ENCODE measurements at places on chromosomes 6 and 20.

DNA sequence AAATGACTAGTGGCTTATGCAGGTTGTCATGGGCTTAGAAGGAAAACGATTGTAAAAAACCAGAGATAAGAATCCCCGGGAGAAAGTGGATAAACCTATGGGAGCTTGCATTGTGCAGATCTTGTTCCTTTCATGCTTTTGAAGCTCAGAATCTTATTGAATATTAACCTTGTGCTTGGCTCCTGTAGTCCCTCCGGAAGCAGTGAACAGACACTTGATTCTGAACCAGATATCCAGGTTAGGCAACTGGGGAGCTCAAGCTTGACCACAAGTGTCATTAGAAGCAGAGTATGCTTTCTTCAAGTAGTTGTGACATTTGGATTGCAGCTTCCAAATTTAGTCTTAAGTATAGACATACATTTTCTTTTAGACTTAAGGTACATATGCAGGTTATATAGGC, 212.6 kb upstream of the MOCS1 start:
- DNase-seq = no peak

GRCh38 chr6:54541541-54541940, 233.3 kb downstream of the TINAG start:
- DNase-seq = no peak

DNA sequence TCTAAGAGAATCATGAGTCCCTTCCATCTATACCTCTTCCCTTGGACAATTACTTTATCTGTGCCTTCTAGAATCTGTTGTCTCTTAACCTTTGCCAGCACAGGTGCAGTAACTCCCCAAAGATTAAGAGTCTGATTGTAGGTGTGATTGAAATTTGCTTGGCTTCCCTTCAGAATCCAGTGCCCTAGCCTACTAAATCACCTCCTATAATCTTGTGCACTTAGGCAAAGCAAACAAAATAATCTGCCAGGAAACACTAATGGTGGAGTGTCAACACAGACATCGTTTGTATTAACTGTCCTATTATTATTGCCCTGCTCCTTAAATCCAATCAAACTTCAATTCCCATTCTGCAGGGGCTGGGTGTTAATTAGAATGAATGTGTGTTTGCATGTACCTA, 28.0 kb downstream of the ID4 start:
- DNase-seq = no peak

GRCh38 chr20:49288784-49289696, 11.2 kb upstream of the ZNFX1 start:
- DNase-seq = no peak

- no peak for DNase-seq
These were observed 358.3 kb downstream of the PAX1 start for GRCh38 chr20:22063753-22064152.

DNA sequence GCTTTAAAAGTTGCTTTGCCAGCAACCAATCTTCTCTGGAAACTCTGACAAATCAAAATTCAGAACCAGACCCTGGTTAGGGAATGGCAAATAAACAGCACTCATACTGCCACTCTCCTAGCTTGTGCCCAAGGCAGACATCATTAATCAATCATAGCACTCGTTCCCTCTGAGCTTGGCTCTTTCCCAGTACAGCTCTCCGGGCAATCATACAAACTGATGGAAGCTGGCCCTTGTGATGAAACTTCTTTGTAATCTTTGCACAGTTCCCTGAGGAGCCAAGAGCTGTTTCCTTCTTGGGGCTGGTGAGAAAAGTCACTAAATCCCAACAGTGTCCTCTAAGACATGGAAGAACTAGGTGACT, 34.7 kb downstream of the KIAA1755 start:
- no peak for DNase-seq

- no peak for DNase-seq
These were observed 514.3 kb upstream of the ID4 start for GRCh38 chr6:19322691-19323485.

DNA sequence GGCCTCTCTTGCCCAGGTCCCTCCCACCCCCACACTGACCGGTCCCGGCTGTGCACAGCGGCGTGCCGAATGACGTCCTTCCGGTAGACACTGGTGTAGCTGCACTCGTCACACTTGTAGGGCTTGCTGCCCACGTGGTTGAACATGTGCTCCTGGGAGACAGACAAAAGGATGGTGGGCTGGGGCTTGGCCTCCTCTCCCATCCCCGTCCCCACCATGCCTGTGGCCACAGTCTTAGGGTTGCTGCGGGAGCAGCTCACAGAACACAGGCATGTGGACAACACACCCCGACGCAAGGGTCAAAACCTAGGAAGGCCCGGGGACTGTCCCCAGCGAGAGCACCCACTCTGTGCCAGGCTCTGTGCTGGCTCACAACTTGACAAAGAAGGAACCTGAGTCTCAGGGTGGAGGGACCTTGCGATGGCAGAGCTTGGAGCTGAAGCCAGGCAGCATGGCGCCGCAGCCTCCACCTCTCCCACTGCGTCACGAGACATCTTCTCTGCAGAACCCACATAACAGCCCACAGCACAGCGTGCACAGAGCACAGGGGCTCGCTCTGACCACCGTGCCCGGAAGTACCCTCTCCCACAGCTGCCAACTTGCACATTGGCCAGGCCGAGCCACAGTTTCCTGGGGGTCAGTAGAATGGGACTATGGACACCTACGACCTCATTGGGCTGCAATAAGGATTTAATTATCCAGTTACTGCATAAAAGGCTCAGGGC, 9.8 kb downstream of the ZNF335 start:
- DNase-seq = peak; percentile 12

GRCh38 chr6:111173341-111173740, 86.0 kb downstream of the SLC16A10 start:
- no peak for DNase-seq

- no peak for DNase-seq
These were observed 8.7 kb upstream of the RBM38 start for GRCh38 chr20:57382516-57382915.

GRCh38 chr6:53691667-53692133, 26.1 kb upstream of the KLHL31 start:
- no peak for DNase-seq

- no peak for DNase-seq
These were observed 105.6 kb downstream of the BTBD3 start for GRCh38 chr20:12023194-12023795.

DNA sequence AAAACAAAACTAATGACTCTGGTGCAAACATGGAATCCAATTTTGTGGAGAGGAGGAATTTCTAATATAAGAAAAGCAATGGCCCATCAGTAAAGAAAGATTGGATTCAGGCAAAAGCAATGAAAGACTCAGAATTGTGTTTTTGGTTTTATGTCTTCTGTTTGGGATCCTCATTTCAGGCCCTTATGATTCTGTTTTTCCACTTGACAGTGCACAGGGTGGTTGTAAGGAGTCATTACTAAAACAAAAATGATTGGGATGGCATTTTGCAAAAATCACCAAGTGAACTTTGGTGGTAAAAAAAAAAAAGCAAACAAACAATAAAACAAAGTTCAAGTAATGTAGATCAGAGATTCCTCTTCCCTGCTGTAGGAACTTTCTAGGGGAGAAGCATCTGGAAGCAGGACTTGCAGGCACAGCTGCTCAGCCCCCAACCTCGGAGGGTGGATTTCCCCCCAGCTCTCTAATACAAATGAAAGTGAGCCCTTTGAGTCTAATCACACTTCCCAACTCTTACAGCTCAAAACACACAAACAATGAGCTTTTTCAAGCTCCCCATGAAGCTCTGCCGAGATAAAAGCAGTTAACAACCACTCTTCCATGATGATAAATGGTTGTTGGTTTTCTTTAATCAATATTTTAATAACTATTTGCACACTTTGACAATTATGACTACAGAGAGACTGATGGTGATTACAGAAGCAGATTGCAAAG, 177.7 kb downstream of the ZDHHC14 start:
- DNase-seq = no peak

DNA sequence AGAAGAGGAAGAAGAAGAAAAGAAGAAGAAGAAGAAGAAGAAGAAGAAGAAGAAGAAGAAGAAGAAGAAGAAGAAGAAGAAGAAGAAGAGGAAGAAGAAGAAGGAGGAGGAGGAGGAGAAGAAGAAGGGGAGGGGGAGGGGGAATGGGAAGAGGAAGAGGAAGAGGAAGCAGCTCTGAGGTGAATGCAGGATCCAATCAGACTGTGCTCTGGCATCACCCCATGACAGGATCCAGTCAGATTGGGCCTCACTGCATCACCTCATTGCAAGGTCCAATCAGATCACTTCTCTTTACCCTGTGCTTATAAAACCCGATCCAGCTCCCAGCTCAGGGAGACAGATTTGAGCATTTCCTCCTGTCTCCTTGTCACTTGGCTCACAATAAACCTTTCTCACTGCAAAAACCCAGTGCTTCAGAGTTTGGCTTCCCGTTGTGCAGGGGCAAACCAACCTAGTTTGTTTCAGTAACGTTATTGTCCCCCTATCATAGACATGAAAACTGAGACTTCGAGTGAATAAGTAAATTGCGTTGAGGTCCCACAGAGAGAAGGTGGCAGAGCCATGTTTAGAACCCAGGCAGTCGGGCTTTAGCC, 28.6 kb upstream of the YWHAB start:
- no peak for DNase-seq

DNA sequence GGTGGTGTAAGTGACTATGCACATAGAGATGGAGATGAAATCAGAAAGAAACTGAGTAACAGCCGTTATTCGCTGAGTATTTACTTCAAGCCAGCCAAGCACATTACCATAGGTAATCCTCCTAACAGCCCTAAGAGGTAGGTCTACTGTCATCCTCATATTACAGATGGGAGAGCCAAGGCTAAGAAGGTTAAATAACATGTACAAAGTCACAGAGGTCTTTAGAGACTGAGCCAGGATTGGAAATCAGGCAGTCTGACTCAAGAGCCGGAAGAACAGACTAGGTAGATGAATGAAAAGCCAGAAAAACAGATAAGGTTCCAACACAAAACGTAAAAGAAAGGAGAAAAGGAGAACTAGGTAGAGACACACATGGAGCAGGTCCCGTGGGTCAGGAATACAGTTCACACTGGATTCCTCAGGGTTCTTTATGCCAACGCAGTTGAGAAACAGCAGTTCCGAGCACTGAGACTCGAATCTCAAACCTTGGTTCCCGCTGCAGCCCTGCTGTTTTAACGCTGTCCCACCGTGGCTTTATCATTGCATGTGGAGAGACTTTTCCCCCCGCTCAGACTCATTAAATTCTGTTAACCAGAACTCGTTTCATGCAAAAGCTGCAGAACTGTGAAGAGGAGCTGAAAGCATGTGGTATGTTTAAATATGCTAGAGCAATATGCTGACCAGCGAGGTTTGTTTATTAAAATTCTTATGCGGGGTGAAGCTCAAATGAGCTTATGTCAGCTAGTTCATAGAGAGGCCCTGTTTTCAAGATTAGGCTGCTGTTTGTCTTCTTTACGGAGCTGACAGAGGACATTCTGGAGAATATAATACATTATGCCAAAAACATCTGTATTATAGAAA, 537.9 kb downstream of the CD83 start:
- no peak for DNase-seq

DNA sequence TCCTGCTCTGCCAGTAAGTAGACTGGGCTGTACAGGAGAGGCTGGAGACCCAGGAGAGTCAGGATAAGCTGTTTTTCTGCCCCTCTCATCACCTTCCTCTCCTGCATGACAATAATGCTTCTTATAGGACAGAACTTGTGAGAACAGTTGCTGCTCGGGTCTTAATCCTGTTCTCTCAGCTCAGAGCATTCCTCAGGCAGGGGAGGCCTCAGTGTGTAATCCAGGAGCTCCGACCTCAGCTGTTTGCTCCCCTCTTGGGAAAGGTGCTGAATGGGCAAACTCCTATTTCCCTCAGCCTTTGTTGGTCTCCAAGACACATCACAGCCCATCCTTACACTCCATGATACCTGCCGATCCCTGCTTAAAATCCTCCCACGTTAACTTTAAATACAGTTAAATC, 134.9 kb upstream of the LRFN2 start:
- no peak for DNase-seq

- no peak for DNase-seq
These were observed 90.0 kb upstream of the MAFB start for GRCh38 chr20:40778894-40779496.
